ENCODE measurements at places on chromosomes 2 and 18. TPM values are rescaled to one million over a fixed set of nuclear protein-coding genes. Genes with fewer than 3 reads are reported as not detected.
A peak's percentile ranks its signal among the peaks of the same experiment; 100 is the strongest.

DNA sequence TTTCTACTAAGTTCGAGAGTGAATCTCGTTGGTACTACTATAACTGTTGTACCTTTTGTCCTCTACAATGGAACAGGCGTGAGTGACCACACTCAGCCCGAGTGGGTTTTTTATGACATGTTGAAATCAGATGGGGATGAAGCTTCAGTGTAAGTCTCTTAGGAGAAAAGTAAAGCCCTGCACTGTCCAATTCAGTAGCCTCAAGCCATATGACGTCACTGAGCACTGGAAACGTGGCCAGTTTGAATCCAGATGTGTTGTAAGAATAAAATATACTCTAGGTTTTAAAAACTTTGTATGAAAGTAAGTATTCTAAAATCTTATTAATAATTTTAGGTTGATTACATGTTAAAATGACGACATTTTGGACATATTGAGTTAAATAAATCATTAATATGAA, 101.7 kb upstream of the SP3 start:
- no peak for DNase-seq

DNA sequence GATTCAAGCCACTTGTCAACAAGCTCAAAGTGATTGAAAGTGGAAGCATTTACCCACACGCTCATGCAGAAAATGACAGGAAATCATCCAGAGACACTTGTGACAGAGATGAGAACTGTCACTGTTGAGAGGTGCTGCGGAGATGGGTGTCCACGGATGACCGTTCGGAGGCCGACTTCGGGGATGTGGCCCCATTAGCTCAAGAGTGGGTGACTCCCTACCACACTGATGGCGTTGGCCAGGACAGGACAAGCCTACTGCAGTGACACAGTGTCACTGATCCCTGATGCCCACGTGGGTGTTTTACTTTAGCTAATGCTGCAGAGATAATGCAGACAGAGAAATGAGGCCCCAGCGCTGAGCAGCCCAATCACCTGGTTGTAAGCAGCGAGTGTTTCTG, 81.5 kb upstream of the YWHAQ start:
- DNase-seq, result no peak

GRCh38 chr18:26556573-26556972, 8.2 kb upstream of the KCTD1 start:
- DNase-seq, result no peak

GRCh38 chr2:240287011-240287410, 146.6 kb upstream of the OTOS start:
- DNase-seq, result no peak

- DNase-seq, result no peak
These were observed 52.3 kb downstream of the ARHGAP28 start for GRCh38 chr18:6781796-6782195.

GRCh38 chr18:75076286-75076685, 132.7 kb downstream of the PTGR3 start:
- no peak for DNase-seq

GRCh38 chr2:47664817-47665216, 118.1 kb upstream of the MSH6 start:
- DNase-seq, result no peak

GRCh38 chr18:55012008-55012407, 52.7 kb upstream of the CCDC68 start:
- no peak for DNase-seq

DNA sequence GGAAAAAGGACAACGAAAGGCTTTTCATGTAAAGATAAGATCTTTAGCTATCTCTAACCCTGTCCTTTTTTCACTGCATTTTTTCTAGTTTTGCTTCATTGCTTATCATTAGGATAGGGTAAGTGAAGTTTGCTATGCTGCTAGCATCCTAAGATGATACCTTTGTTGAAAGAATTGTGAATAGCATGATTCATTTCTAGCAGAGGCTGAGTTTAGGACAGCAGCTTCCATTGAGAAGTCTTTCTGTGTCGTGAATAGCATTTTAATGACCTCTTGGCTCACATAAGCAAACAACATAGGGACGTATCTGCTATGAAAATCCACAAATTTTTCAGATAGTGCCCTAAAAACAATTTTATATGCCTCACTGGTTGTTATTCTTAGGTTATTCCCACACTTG, 36.4 kb upstream of the GAREM2 start:
- DNase-seq, result no peak

DNA sequence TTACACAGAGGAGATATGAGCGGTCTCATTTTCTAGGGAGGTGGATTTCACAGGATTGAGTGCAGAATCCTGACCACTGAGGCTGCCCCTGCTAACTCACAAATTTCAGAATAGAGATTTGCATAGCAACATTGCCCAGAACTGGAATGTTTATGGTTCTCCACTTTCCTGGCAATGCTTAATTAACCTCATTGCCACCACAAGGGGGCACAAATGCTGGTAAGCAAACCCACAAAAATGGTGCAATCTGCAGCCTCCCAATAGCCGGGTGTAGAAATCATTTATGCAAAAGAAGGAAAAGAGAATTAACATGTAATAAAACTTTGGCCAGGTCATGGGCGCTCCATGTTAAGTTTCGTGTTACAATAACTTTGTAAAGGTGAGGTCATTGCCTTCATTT, 112.4 kb downstream of the CYRIA start:
- DNase-seq, result peak; percentile 24

DNA sequence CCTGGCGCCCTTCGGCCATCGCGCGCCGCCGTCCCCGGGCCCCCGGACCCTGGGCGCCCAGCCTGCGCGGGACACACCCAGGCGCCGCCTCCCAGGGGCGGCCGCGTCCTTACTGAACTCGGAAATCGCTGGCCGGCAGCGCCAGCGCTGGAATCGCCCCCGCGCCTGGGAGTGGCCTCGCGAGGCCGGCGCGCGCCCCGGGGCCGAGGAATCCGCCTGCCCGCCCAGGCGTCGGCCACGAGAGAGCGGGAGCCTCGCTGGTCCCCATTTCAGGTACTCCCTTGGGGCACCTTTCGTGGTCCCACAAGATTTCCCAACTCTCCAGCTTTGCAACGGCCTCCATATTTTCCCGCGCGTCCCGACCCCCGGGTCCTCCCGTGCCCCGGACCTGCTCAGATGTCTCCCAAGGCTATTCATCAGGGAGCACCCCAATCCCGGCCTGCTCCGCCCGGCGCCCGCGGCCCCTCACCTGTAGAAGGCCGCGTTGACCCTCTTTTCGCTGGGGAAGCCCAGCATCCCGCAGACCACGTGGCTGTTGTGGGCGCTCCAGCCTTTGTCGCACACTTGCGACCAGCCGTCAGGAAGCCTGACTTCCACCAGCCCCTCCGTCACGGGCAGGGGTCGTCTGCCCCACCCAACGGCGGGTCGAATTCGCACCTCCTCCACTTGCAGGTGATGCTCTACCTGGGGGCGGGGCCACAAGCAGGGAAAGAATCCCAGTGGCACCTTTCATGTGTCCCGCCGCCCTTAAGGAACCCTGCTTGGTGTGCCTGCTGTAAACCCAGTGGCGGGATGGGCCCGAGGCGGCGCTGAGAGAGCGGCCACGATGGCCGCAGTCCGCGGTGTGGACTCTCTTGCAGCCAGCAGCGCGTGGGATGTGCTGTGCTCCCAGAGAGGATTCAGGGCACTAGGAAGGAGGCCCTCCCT, 4.6 kb downstream of the LOXL3 start:
- no peak for DNase-seq

DNA sequence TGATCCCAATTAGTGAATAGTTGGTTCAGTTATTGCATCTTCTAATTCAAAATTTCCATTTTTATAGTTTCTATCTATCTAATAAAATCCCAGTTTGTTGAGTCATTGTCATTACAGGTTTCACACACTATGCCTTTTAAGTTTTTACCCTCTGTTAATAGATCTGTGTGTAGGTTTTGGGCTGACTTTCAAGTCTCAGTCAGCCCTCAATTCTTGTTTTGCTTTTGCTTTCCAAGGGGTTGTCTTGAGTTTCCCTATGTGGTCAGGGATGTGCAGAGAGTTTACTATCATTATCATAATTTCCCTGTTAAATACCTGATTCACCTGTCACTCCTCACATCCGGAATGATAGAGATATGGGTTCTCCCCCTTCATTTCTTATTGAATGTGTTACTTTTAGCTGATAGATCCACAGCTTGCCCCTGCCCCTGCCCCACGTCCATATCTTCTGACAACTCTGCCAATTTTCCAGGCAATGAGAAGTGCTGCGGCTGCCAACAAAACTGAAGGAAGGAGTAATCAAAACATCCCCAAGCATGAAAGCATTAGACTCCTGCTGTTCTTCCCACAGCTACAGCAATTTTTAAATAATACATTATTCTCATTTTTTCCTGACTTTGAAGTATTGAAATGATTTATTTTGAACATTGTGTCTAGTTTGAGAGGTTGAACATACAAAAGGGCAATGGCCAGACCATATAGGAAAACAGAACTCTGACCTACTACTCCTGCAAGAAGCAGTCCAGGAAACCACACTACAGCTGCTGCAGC, 1064.8 kb downstream of the SUCLG1 start:
- no peak for DNase-seq

- DNase-seq, result no peak
These were observed 162.5 kb downstream of the GRB14 start for GRCh38 chr2:164458792-164459191.

GRCh38 chr2:84816426-84817026, 64.4 kb downstream of the TRABD2A start:
- no peak for DNase-seq

GRCh38 chr2:26613241-26614215, 27.6 kb downstream of the CIB4 start:
- no peak for DNase-seq

GRCh38 chr18:9722691-9723090, 14.6 kb downstream of the RAB31 start:
- DNase-seq, result no peak

ECEL1 gene
- not detected for total RNA-seq

ARMC9 gene
- total RNA-seq, result 4.9 TPM

GALNT5 gene
- 0.16 TPM for total RNA-seq

TEX44 gene
- total RNA-seq, result not detected

SLC4A3 gene
- 7.0 TPM for total RNA-seq

C2orf66 gene
- 8.1 TPM for total RNA-seq

L3MBTL4 gene
- 14.8 TPM for total RNA-seq

COL4A4 gene
- 1.9 TPM for total RNA-seq

C2orf15 gene
- total RNA-seq, result 1.3 TPM

IL18RAP gene
- 7.3 TPM for total RNA-seq

ALKAL2 gene
- total RNA-seq, result 18.0 TPM

ST8SIA5 gene
- 0.50 TPM for total RNA-seq

ETAA1 gene
- 22.1 TPM for total RNA-seq

ASXL3 gene
- total RNA-seq, result 0.75 TPM

CNGA3 gene
- total RNA-seq, result 0.25 TPM

LAMA1 gene
- 3.5 TPM for total RNA-seq
